Body of pancreas (tissue), 4 donors: ENCODE measurements at places on chromosomes 7 and 10. TPM values are rescaled to one million over a fixed set of nuclear protein-coding genes. Genes with fewer than 3 reads are reported as not detected.
A peak's percentile ranks its signal among the peaks of the same experiment; 100 is the strongest.

The ZNF25 gene
- total RNA-seq, result 4.3 TPM

The ANKRD61 gene
- not detected for total RNA-seq

GRCh38 chr7:75937958-75938786 is 23.2 kb downstream of the POR start:
- H3K27ac ChIP-seq, result no peak overlapping the region
- no peak overlapping the region for H3K4me3 ChIP-seq
- DNase-seq, result peak; percentile 45
- H3K4me1 ChIP-seq, result peaks cover 18% of the 10 kb centered on the region
- no peaks in the 10 kb centered on the region for H3K27me3 ChIP-seq

The PAPOLB gene
- not detected for total RNA-seq

DNA sequence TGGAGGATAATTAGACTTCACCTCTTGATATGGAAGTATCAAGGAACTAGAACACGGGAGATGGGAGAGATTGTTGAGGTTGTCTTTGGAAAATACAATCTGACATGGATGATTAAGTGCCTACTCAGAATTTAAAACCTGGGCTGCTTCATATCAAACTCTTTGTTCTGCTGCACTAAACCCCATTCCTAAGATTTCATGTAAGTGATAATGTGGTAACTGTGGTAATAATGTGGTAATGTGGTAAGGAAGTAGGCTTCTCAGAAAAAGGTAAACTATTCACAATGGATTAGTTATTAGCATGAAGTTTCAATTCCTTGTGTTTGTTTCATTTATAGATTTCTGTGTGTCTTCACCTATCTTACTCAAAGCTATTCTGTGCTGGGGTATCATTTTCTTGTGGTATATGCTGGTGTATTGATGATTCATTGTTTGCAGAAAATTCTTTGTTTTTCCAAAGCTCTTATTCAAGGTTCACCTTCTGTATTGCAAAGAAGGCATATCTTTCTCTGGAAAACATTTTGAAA is 129.9 kb upstream of the TAC1 start:
- H3K36me3 ChIP-seq, result no peaks in the 10 kb centered on the region
- H3K27ac ChIP-seq, result no peak overlapping the region
- H3K4me1 ChIP-seq, result no peaks in the 10 kb centered on the region
- H3K27me3 ChIP-seq, result no peaks in the 10 kb centered on the region
- H3K4me3 ChIP-seq, result no peak overlapping the region

DNA sequence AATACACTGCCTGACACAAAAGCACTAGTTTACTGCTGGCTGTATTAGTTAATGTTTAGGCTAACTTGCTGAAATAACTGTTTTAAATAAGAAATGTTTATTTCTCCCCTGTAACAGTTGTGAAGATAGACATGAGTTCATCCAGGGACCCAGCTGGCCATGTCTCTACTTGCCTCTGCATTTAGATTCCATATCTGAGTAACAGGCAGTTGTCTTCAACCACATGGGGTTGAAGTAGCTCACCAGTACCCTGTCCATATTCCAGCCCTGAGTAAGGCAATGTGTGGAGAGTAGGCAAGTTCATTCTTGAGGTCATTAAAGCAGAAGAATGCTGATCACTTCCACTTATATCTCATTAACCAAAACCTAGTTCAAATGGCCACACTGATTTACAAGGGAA is 31.1 kb upstream of the RSBN1L start:
- no peak overlapping the region for H3K27ac ChIP-seq
- DNase-seq, result no peak
- H3K4me1 ChIP-seq, result peaks cover 6% of the 10 kb centered on the region
- H3K27me3 ChIP-seq, result no peaks in the 10 kb centered on the region

The ZNF783 gene
- 12.5 TPM for total RNA-seq

The PHKG1 gene
- total RNA-seq, result not detected

DNA sequence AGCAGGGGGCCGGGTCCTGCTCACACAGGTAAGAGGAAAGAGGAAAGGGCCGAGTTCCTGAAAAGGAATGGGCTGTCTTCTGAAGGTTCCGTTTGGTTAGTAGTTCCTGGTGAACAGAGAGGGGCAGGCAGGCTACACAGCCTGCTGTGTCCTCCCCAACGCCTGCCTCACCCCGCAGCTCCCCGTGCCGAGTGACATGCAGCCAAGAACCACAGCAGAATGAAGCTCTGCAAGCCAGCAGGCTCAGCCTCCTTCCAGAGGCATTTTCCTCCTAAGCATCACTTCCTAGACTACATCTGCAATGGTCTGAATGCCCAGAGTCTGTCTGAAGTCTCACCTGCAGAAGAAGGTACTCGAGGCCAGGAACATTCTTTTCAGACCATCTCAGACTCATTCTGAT is 202.4 kb upstream of the TCERG1L start:
- no peak overlapping the region for H3K27ac ChIP-seq
- no peaks in the 10 kb centered on the region for H3K4me1 ChIP-seq
- H3K4me3 ChIP-seq, result no peak overlapping the region
- no peaks in the 10 kb centered on the region for H3K27me3 ChIP-seq
- no peak for DNase-seq

- H3K4me1 ChIP-seq, result no peaks in the 10 kb centered on the region
- DNase-seq, result no peak
- no peak overlapping the region for H3K27ac ChIP-seq
Measured at GRCh38 chr7:117739085-117739484, 134.2 kb downstream of the CTTNBP2 start.

The ATRNL1 gene
- 6.5 TPM for total RNA-seq

DNA sequence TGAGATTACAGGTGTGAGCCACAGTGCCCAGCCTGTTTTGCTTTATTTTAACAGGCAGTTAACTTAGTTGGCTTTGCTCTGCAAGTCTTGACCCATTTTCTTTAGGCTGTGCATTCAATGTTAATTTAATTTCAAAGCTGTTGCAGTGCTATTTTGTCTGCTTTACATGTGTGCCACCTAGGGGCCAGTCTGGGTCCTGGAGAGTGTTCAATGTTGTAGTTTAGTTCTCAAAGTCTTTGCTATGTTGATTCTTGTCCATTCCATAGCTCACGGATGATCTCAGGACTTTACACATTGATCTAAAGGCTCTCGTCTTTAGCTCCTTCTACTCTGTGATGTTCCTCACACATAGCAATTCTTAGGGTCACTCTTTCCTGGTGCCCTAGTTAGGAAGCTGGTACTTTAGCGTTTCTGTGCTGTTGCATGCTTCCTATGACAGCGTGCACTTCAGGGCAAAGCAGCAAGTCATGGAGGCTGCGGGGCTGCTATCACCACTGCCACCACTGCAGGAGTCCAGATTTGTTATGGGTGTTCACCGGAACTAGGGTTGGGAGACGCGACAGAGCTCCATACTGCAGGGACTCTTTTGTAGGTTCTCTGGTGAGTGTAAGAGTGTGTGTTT is 16.4 kb upstream of the ABCA13 start:
- no peak overlapping the region for H3K27ac ChIP-seq
- DNase-seq, result peak; percentile 57
- H3K4me3 ChIP-seq, result no peak overlapping the region

GRCh38 chr7:6268907-6269306 is 3.5 kb downstream of the CYTH3 start:
- no peak overlapping the region for H3K4me3 ChIP-seq
- H3K27ac ChIP-seq, result no peak overlapping the region
- DNase-seq, result no peak
- H3K27me3 ChIP-seq, result no peaks in the 10 kb centered on the region
- no peaks in the 10 kb centered on the region for H3K36me3 ChIP-seq
- peaks cover 38% of the 10 kb centered on the region for H3K4me1 ChIP-seq

- H3K4me3 ChIP-seq, result no peak overlapping the region
- H3K27ac ChIP-seq, result no peak overlapping the region
- no peaks in the 10 kb centered on the region for H3K4me1 ChIP-seq
- DNase-seq, result no peak
- H3K36me3 ChIP-seq, result no peaks in the 10 kb centered on the region
Measured at GRCh38 chr10:19964625-19965024, 148.4 kb downstream of the PLXDC2 start.

GRCh38 chr7:134290286-134290685 is 26.4 kb downstream of the SLC35B4 start:
- H3K27me3 ChIP-seq, result no peaks in the 10 kb centered on the region
- no peak for DNase-seq
- no peak overlapping the region for H3K27ac ChIP-seq

- H3K27ac ChIP-seq, result no peak overlapping the region
- H3K27me3 ChIP-seq, result no peaks in the 10 kb centered on the region
- no peaks in the 10 kb centered on the region for H3K36me3 ChIP-seq
- H3K4me3 ChIP-seq, result no peak overlapping the region
Measured at GRCh38 chr10:128843972-128844371, 623.1 kb upstream of the MGMT start.

DNA sequence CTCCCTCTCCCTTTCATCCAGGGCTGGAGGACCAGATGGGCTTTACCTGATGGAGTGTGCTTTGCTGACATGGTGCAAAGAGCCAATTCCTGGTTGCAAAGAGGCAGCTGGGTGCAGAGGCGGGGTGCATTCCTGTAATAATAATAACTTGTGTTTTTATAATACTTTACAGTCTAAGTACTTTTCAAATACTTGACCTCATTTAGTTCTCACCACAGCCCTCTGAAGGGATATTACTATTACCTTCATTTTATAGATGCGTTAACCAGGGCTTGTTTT is 70.4 kb downstream of the TCF7L2 start:
- H3K4me3 ChIP-seq, result no peak overlapping the region
- H3K36me3 ChIP-seq, result no peaks in the 10 kb centered on the region
- peak overlapping the region; percentile 66 for H3K27ac ChIP-seq
- no peak for DNase-seq
- no peaks in the 10 kb centered on the region for H3K27me3 ChIP-seq

The COL26A1 gene
- total RNA-seq, result 0.78 TPM

- H3K27ac ChIP-seq, result no peak overlapping the region
- no peaks in the 10 kb centered on the region for H3K36me3 ChIP-seq
- no peaks in the 10 kb centered on the region for H3K27me3 ChIP-seq
- H3K4me1 ChIP-seq, result no peaks in the 10 kb centered on the region
- H3K4me3 ChIP-seq, result no peak overlapping the region
Measured at GRCh38 chr7:115662120-115662519, 368.4 kb downstream of the TFEC start.

DNA sequence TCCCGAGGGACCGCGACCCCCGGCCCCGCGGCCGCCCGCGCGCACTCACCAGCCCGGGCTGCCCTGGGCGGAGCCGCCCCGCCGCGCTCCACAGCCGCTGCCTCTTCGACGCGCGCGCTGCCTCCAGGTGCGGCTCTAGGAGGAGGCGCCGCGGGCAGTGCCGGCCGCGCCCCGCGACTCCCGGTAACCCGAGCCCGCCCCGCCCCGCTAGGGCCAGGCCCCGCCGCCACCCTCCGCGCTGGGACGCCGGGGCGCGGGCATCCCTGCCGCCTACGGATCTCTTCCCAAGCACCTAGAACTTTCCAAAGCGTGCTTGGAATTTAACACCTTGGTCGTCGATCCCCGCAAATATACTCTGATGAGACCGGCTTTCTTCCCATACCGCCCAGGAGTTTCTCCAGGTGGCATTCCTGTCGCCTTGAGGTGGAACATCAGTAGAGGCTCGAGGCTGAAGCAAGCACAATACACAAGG is at the start of gene SLC26A5:
Gene SLC26A5 (minus strand): TSS at position 159 of the 472 bp plus-strand sequence. CDS start 24,693 bp downstream, outside the sequence.
- DNase-seq, result peak; percentile 71
- H3K27me3 ChIP-seq, result no peaks in the 10 kb centered on the region
- no peaks in the 10 kb centered on the region for H3K36me3 ChIP-seq
- no peak within 1 kb of the TSS for H3K4me3 ChIP-seq

DNA sequence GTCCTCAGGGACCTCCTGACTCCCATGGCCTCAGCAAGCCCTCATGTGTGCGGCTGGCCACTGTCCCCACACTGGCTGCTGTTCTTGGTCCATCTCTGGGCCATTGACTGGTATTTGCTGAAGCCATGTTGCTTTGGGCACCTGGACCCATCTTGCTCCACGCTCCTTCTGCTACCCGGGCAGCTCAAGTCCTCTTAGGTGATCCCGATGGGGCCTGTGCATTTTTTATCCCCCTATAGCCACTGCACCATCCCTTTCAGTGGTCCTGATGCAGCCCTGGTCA is 16.7 kb downstream of the RAMP3 start:
- no peaks in the 10 kb centered on the region for H3K4me1 ChIP-seq
- H3K27me3 ChIP-seq, result no peaks in the 10 kb centered on the region
- no peak overlapping the region for H3K27ac ChIP-seq
- no peak overlapping the region for H3K4me3 ChIP-seq
- H3K36me3 ChIP-seq, result no peaks in the 10 kb centered on the region

The GPR158 gene
- total RNA-seq, result not detected

GRCh38 chr10:125159486-125159931 is 854 bp downstream of the CTBP2 start:
- peak; percentile 53 for DNase-seq
- peak overlapping the region; percentile 89 for H3K27ac ChIP-seq
- peaks cover 42% of the 10 kb centered on the region for H3K4me1 ChIP-seq

The TMEM196 gene
- 0.26 TPM for total RNA-seq

The FEZF1 gene
- total RNA-seq, result not detected

The SUN3 gene
- not detected for total RNA-seq

- H3K27me3 ChIP-seq, result no peaks in the 10 kb centered on the region
- no peak for DNase-seq
- no peaks in the 10 kb centered on the region for H3K36me3 ChIP-seq
- H3K4me1 ChIP-seq, result peaks cover 25% of the 10 kb centered on the region
- no peak overlapping the region for H3K4me3 ChIP-seq
- peak overlapping the region; percentile 66 for H3K27ac ChIP-seq
Measured at GRCh38 chr7:108093851-108094331, 36.3 kb downstream of the LAMB4 start.

GRCh38 chr10:96863922-96864543 is 31.9 kb downstream of the LCOR start:
- H3K36me3 ChIP-seq, result no peaks in the 10 kb centered on the region
- peak overlapping the region; percentile 77 for H3K27ac ChIP-seq
- H3K4me3 ChIP-seq, result no peak overlapping the region
- no peaks in the 10 kb centered on the region for H3K27me3 ChIP-seq
- peaks cover 67% of the 10 kb centered on the region for H3K4me1 ChIP-seq
- DNase-seq, result no peak

The IL6 gene
- total RNA-seq, result 0.99 TPM

The ZNF365 gene
- total RNA-seq, result 1.6 TPM
